ENCODE measurements at places on chromosomes 12 and 14.
A peak's percentile ranks its signal among the peaks of the same experiment; 100 is the strongest.

- DNase-seq: no peak
Observed at GRCh38 chr12:20040831-20041230, 327.5 kb upstream of the PDE3A start.

DNA sequence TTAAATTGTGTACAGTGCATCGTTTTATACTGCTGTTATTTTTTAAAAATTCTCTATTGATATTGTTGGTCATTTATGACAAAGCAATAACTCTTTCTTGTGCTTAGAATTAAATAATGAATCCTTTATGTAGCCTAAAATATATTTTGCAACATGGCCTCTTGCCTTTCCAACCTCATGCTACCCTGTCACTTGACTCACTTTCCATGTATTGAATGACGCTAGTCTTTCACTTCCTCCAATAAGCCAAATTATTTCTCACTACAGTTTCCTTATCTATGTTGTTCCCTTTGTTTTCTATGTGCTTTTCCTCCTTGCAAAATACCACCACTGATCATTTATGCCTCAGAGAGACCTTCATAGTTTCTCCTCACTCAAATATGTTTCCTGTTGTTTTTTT, 16.3 kb upstream of the EPYC start:
- DNase-seq: no peak

- DNase-seq: no peak
Observed at GRCh38 chr14:91595736-91596135, 85.6 kb upstream of the PPP4R3A start.

DNA sequence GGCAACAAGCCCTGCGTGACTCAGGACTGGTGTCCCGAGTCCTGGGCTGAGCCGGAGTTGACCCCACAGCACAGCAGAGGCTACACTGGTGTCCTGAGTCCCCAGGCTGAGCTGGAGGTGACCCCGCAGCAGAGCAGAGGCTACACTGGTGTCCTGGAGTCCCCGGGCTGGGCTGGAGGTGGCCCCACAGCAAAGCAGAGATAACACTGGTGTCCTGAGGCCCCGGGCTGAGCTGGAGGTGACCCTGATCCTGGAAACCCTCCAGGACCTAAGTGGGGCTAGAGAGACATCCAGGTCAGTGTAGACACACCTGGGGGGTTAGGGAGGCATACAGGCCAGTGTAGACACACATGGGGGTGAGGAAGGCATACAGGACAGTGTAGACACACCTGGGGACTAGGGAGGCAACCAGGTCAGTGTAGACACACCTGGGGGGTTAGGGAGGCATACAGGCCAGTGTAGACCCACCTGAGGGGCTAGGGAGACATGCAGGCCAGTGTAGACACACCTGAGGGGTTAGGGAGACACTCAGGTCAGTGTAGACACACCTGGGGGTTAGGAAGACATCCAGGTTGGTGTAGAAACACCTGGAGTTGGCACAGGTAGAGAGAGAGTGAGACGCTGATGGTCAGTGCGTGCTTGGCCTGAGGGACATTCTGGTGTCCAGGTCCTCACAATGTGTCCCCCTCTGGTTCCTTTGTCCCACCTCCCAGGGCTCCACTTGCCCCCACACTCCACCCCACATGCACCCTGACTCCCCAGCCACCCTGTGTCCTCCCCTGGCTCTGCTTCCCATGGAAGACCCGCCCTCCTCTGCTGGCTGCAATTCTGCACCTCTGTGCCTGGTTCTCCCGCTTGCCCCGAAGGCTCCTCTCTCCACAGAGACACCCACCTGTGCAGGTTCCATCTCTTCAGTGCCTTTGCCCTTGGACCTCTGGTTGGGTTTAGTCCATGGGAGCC, 321.6 kb upstream of the SFSWAP start:
- DNase-seq: no peak

GRCh38 chr12:31007153-31007495, 66.5 kb upstream of the DDX11 start:
- DNase-seq: no peak

DNA sequence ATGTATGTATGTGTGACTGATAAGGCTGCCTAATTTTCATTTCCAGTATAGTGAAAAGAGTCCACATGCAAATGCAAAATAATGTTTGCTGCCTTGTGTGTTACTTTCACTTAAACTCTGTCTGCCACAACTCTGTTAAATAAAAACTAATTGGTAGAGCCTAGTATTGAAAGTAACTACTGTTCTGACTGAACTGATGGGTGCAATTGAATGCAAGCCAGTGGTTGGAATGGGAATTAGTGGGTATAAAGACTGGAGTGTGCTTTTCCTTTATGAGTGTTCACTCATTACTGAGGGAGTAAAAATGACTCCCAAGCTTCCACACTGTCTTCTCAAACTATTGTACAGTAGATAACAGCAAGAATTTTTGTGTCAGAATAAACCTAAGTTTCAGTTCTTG, 571.0 kb downstream of the TMTC2 start:
- no peak for DNase-seq

DNA sequence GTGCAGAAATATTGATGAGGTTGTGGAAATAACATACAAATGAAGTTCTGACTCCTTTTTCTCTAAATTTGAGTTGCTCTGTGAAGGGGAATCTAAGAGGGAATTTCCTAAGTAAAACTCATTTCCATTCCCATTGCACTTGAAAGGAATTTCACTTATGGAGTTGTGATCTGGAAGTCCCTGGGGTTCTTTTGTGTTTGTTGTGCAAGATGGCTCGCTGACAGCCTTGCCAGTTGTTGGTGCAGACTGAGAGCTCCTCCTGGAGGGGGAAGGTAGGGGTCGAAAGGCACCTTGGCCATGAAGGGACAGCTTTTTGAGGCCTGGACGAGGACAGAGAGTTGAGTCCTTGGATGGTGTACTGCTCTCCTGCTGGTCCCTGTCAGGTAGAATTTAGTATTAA, 72.0 kb downstream of the C12orf56 start:
- DNase-seq: no peak

DNA sequence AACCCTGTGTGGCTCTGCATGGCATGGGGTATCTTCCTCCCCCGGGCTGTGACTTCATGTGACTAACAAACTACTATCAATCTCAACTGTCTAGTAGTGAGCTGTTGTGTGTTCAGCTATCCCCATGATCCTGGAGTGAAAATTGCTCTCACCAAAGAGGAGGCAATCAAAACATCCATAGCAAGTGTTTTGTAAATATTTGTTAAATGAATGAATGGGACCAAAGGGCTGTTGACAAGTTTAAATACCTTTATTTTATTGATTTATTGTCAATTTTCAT, 138.1 kb upstream of the CPM start:
- DNase-seq: no peak

DNA sequence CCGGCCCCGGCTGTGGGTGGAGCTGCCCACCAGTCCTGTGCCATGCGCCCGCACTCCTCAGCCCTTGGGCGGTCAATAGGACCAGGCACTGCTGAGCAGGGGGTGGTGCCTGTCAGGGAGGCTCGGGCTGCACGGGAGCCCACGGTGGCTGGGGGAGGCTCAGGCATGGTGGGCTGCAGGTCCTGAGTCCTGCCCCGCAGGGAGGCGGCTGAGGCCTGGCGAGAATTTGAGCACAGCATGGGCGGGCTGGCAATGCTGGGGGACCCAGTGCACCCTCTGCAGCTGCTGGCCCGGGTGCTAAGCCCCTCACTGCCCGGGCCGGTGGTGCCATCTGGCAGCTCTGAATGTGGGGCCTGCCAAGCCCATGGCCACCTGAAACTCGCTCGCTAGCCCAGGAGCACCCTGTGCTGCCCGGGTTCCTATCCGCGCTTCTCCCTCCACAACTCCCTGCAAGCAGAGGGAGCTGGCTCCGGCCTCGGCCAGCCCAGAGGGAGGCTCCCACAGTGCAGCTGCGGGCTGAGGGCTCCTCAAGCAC, 1371.1 kb downstream of the FSCB start:
- no peak for DNase-seq

DNA sequence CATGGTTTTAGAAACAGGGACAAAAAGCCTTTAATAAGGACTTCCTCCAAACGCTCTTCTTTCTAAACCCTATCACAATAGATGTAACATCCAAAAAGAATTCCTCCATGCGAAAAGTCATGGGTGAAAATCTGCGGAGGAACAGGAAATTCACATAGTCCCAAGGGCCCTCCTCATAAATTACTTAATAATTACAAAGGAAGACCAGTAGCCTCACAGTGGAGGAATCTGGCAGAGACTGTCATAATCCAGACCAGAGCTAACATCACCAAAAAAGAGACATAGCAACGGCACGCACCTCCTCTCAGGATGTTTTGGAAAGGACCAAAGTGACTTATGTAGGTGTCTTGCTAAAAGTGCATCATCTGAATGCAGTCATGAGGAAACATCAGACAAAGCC, 165.7 kb downstream of the ANO2 start:
- DNase-seq: no peak

DNA sequence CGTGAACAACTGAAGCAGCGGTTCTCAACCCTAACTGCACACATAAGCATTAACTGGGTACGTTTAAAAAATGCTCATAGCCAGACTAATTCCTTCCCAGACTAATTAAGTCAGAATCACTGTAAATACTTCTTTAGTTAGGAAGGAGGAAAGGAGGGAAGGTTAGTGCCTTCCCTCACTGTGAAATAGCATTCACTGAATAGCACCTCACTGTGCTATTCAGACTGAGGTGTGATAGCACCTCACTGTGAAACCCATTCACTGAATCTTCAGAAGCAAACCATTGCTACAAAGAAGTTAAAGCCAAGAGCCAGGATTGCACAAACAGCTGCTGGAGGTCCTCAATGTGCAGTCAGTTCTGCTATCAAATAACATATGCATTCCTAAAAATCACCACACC, 58.8 kb downstream of the RTN1 start:
- no peak for DNase-seq

GRCh38 chr14:65850429-65851135, 438.1 kb downstream of the FUT8 start:
- DNase-seq: peak; percentile 14

- DNase-seq: no peak
Observed at GRCh38 chr12:38484821-38485449, 168.4 kb downstream of the ALG10B start.

GRCh38 chr14:33634631-33635030, 316.2 kb downstream of the EGLN3 start:
- no peak for DNase-seq

GRCh38 chr12:115261691-115262398, 577.9 kb upstream of the TBX3 start:
- no peak for DNase-seq

DNA sequence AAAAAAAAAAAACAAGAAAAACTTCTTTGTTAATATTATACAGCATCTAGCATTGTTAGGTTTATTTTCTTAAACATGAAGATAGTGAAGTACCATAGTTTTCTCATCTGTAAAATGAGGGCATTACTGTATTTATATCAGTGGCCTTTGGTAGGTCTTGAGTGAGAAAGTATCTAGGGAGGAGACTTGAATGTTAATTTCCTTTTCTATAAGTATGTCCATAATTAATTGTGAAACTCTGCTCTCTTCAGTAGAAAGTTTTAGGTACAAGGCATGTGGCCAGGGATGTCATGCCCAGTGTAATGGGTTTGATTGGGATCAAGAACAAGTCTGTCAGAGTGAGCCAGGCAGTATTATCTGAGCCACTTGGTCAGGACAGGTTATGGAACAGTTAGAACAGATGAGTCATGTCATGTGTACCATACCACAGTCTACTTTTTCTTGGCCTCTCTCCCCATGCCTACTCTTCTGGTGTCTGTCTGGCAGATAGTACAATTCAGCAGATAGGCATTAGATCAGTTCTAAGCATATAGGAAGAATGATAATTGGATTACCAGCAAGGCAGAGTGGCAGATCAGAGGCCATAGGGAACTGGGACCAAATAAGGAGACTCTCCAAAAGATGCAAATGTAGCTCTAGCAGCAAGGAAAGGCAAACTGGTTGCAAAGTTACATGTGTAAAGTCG, 30.4 kb downstream of the FBXO34 start:
- no peak for DNase-seq

GRCh38 chr14:33700052-33700451, 250.8 kb downstream of the EGLN3 start:
- no peak for DNase-seq

GRCh38 chr12:118827047-118827446, 154.3 kb upstream of the SRRM4 start:
- no peak for DNase-seq

- DNase-seq: no peak
Observed at GRCh38 chr12:57893431-57894353, 47.2 kb upstream of the CTDSP2 start.

DNA sequence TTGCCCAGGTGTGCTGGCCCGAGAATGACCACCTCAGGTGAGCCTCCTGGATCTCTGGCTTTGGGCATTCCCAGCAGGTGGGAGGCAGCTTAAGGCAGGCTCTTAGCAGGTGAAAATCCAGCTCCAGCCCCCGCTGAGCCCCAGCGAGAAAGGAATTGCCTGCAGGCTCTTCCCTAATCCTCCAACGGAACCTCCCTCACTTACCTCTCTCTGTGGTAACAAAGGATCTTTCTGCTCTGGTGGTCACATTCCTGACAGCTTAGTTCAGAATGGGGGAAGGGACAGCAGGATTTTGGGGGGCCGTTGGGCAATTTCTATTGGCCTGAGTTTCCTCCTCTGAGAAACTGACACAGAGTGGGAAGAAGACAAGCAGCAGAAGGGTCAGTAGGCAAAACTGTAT, 116.0 kb upstream of the LHX5 start:
- no peak for DNase-seq

DNA sequence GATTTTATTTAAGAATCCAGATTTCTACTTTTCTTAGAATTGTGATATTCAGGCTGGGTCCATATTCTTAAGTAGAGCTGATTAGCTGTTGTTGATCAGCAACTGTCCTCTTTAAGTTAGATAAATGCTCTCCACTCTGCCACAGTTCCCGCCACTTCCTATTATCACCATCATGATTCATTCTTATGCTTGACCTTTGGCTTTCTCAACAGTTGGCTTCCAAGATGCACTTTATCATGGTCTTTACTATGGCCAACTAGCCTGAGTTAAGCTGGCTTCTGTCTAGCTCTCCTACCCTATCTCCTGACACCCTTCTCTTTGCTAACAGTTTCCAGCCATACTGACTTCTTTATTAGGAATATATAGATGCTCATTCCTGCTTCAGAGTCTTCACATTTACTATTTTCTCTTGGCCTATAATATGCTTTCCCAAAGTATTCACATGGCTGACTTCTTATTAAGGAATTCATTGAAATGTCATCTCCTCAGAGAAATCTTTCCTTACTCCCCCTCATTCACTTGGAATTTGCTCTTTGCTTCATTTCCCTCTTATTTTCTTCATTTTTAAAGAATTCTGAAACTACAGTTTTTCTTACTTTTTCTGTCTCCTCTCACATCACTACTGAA, 149.0 kb upstream of the IGF1 start:
- no peak for DNase-seq

DNA sequence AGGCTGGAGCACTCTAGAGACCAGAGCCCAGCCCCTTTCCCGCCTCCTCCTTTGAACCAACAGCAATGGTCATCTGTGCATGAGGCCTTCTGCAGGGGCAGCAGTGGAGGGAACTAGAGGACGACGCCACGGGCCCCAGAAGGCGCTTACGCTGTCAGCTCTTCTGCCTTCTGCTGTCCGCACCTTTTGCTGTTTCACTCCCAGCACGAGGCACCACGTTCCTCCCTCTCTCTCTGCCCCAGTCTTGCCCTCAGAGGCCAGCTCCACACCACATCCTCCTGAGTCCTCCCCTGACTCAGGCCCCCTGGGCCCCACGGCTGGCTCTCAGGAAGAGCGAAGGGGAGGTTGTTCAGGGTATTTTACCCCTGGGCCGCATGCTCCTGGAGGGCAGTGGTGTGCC, 15.5 kb downstream of the MMAB start:
- DNase-seq: no peak
